ENCODE measurements at places on chromosomes 1 and 21.
A peak's percentile ranks its signal among the peaks of the same experiment; 100 is the strongest.

DNA sequence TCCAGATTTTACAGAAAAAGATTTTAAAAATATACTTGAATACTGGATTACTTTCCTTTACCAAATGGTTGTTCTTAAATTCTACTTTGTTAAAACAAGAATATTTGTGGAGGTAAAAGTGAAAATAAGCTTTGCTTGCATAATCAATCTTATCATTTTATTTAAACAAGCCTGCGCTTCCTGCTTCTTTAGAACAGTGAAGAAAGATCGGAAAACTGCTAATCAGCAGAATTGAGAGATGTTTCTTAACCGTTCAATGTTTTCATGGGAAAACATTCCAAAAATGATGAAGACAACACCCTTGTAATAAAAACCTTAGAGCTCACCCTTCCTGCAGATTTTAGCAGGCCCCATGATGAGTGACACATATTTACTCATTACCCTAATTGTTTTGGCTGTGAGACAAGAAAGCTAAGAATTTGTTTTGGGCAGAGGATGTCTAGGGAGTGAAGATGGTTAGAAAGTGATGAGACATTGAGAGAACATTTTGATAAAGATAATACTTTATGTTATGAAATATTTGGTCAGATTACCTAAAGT, 72.6 kb downstream of the TPR start:
- DNase-seq = no peak

DNA sequence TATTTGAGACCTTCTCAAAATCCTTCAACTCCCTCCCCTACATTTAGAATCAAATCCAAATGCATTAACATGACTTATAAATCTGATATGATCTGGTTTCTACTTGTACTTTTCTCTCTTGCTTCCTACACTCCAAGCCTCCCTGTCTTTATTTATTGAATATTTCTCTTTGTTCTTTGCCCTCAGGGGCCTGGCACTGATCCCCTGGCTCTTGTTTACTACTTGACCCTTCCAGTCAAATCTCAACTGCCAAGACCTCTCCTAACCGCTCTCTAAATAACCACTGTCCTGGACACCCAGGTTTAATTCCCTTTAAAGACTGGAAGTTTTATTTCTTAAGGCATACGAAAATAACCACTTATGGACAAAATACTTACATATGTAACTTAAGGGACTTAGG, 248.9 kb downstream of the CHRM3 start:
- DNase-seq = no peak

- DNase-seq = no peak
These were observed 645.6 kb upstream of the ADGRL2 start for GRCh38 chr1:81155131-81155530.

DNA sequence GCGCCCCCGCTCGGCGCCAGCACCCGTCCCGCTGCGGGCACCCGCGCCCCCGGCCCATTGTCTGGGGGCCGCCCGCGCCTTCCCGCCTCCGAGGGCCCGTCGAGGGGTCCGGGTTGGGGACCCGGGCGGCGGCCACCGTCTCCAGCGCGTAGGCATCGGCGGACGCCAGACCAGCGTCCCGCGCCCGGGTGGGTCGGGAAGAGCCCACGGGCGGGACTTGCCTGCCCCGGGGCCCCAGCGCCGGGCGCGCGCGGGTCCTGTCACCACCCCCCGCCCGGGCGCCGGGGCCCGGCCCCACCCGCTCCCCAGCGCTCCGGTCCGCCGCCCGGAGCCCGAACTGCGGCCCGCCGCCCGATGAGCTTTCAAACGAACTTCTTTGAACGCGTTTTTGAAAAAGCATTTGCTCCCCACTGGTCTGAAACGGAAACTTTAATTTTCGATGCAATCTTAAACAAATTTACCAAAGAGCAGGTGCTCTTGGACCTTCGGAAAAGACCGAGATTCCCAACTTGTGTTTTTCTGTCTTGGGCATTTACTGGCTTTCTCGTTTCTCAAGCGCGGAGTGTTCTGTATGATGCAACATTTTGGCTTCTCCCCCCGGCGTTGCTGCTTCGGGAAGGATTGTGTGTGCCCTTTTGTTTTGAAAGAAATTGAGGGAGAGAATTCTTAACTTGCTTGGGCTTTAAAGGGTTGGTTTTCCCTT, 615 bp downstream of the CLIC4 start:
- DNase-seq = no peak

DNA sequence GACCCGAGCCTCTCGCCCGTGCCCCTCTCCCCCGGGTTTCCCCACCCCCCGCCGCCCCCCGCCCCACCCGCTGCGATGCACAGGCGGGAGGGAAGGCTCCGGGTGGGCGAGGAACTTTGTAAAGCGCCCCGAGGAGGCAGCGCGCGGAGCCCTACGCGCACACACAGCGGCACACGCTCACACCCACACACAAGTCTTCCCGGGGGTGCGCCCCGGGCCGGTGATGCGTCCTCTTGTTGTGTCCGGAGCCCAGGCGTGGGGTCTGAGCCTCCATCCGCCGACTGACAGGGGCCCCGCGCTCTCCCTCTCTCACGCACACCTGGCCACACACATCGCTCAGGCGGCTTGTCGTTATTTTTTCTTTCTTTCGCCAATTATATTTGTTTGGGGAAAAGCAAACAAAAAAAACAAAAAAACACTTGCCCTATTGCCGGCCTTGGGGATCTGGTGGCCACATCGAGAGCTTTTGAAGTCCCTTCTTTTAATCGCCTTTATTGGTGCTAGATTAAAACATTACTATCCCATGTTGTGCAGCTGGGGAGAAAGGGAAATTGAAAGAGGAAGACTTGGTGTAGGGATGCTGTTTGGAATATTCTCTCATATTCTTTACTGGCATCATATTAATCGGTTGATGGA, 770 bp downstream of the NTNG1 start:
- DNase-seq = no peak

DNA sequence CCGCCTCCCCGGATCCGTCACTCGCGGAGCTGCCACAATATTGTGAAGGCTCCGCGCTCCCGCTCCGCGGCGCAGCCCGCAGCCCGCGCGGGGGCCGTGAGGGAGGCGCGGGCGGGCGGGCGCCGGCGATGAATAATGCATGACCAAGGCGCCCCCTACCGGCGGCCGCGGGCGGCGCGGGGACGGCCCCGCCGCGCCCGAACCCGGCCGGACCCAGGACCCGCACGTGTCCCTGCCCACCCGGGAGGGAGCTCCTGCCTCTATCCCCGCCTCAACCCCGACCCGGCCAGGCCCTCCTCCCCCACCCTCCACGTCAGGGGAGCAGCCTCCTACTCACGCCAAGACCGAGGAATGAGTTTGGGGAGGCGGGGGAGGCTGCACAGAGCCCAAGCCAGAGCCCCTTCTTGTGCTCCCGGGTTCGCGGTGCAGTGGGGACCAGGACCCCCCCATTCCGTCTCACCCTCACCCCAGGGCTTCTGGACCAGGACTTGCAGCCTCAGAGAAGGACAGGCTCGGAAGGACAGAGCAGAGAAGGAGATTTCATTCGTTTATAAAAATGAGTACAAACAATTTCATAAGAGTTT, 70.8 kb upstream of the CASZ1 start:
- peak; percentile 36 for DNase-seq

DNA sequence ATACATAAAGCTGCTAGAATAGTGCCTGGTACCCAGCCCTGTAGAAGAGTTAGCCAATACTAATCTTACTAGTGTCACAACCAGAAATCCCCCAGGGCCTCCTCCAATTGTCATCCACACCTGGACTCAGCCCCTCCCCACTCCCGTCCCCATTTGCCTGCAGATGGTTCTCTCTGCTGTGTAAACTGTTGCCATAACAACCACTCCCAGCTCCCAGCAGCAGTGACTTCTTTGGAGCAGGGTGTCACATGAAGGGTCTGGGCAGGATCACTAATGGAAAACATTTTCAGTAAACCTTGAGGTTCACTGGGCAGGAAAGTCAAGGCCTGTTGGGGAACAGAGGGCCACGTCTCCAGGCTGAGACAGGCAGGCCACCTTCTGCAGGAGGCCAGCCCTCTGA, 126.0 kb upstream of the IPO9 start:
- no peak for DNase-seq

DNA sequence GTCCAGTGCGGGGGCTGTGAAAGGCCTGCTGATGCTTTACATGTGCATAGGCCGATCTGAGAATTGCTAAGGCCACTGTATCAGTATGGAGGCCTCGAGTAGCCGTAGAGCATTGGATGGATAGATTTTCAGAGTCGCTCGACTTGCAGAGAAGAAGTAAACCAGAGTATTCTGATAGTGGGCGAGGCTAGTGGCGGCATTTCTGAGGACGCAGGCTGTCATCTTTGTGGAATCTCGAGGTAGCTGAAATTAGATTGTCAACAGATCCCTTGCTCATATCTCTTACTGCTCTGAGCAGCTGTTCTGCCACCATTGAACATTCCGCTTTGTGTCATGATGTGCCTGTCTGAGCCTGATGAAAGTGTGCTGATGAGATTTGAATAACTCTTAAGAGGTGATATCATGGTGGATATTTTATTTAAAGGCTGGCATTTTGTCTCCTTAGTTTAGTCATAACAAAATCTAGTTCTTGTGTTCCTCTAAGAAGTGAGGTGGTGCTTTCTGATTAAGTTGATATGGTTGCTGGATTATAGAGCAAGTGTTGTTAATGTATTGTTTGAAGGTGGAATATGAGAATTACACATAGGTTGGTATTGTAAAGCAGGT, 1.5 kb downstream of the KIF1B start:
- DNase-seq = no peak

DNA sequence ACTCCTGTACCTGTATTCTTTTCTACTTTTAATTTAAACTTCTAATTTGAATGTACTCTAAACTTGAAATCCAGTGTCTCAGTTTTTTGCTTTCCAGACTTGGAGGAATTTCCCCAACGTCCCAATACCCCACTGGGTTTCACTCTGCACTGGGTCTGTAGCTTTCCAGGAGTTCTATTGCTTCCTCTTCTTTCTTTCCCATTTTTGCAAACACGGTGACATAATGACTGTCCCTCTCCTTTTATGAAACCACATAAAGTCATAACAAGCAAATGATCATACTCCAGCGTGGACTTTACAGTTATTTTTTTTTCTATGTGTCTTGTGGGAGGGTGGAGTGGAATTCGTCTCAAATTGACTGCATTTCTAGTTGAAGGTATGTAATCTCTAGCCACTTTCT, 97.1 kb downstream of the FASLG start:
- DNase-seq = no peak

- no peak for DNase-seq
These were observed 426.6 kb downstream of the OMA1 start for GRCh38 chr1:58119971-58120370.

DNA sequence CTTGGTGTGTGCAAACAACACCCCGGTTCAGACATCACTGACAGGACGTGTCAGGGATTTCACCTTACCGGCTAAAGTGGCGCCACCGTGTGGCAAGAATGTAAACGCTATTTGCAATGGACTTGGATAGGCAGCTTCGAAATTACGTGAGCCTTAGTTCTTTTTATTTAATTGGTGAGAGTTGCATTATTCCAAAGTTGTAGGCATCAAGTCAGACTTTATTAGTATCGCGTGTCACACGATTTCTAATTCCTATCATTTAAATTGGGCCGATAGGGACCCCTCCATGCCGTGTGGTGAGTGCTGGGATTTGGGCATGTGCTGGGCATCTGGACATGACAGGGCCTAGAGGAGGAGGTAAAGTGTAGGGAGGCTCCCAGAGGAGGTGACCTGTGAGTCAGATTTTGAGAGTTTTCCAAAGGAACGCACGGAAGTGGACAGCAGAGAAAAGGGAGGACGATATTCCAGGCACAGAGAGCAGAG, 14.5 kb upstream of the CPT2 start:
- DNase-seq = peak; percentile 76

DNA sequence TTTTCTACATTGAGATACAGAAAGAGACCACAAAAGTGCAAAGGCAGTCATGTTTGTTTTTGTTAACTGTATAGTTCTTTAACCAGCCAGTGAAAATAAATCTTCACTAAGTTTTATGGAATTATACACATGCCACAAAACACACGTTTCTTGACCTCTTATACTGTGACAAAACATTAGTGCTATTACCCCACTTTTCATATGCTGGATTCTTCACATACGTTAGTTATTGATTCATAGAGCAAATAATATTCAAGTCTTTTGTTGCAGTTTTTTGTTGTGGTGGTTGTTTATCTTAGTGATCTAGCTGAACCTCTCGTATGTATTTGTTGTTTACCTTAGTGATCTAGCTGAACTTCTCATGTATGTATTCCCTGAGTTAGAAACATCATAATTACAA, 28.0 kb downstream of the LYPLAL1 start:
- no peak for DNase-seq

DNA sequence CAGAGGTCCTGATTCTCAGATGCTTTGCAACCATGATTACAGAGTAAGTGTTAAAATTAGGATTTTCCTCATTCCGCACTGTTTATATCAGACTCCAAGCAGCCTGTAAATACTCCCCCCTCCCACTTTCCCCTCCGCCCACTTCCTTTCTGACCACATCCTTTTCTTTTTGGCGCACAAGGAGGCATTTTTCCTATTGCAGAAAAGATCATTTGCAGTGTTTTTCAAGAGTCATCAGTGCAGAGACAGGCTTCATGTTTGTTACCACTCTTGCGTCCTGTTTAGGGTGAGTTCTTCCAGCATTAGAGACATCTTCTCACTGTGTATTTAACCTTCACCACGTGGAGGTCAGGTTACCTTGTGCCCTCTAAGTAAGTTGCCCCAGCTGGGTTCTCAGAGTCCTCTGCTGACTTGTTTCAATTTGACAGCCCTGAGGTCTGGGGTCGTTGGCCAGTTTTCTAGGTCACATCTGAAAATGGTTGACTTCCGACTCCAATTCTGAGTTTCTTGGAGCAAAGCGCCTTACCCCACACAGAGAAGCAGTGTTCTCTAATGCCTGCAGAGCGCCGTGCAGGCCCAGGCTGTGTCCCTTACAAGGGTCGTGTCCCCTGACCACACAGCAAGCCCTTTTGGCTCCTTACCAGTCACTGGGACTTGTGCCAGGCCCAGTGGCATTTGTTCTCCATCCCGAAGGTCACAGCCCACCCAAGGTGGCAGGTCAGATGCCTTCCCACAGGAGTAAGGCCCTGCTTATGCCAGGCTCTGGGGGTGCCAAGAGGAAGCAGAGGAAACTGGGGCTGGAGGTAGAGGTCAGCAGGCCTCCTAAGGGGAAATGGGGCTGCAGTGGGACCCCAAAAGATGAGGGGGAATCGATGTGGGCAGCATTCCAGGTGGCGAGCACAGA, 85.6 kb downstream of the FAM78B start:
- DNase-seq = peak; percentile 6

DNA sequence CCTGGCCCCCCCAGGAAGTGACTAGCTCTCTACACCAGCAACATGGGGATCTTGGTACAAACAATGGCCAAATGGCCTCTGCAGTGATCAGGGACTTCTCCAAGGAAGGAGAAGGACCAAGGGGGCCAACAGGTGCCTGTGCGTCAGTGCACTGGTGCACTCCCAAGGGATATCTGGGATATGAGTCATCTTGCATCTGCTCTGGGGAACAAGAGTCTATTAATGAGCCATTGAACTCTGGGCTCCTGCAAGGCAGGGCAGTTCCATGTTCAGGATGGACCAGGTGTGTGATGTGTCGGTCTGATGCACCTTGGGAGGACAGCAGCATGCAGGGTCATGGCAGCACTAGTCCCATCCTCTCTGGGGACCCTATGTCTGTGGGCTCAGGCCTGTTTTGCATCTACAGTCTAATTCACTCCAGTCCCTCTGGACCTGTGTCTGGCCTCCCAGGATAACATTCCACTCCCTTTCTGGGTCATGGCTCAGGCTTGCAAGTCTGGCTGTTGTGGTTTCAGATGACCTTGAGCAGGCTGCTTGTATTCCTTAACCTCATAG, 125.3 kb downstream of the TRABD2B start:
- DNase-seq = no peak

- DNase-seq = no peak
These were observed 943.6 kb downstream of the KCNT2 start for GRCh38 chr1:195664628-195665027.

GRCh38 chr1:166884040-166884642, 8.1 kb upstream of the TADA1 start:
- DNase-seq = peak; percentile 14

Measured in stimulated activated CD4-positive, alpha-beta T cell treated with anti-CD3 and anti-CD28 coated beads, Interleukin-1b, Interleukin-23, amount 100 ng/mL, for 24 hours (primary cell).